Stimulated activated CD8-positive, alpha-beta memory T cell treated with anti-CD3 and anti-CD28 coated beads, Interleukin-4, amount 100 ng/mL, for 24 hours (primary cell): ENCODE measurements at places on chromosomes 1 and 21.

GRCh38 chr1:182122913-182123260 lies 61.4 kb upstream of the ZNF648 start:
- DNase-seq: no peak

GRCh38 chr21:41207401-41208375 lies 39.7 kb downstream of the BACE2 start:
- no peak for DNase-seq

DNA sequence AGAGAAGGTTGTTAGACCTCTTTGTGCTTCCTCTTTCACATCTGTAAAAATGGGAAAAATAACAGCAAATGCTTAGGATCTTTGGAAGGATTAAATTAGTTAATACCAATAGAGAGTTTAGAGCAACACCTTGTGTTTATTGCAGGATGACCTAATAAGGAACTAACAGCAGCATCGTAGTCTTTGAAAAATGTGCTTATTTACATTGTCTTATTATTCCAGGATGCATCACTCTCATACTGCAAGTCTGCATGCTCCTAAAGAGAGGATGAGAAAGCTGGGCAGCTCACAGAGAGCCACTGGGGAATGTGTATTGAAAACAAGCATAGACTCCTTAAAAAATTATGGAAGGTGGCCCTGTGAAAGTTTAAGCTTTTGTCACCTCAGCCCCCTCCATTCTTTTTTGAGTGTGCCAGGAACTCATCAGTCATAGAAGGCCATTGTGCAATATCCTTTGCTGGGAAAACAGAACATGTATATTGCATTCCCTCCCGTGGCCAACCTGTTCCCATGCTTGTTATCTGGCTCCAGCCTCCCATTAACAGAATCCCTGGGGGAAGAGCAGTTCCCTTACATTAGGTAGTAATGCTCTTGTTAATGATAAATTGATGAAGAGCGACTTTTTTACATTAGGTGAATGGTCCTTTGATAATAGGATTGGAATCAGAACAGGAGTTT lies 180.7 kb downstream of the ZNF326 start:
- no peak for DNase-seq

DNA sequence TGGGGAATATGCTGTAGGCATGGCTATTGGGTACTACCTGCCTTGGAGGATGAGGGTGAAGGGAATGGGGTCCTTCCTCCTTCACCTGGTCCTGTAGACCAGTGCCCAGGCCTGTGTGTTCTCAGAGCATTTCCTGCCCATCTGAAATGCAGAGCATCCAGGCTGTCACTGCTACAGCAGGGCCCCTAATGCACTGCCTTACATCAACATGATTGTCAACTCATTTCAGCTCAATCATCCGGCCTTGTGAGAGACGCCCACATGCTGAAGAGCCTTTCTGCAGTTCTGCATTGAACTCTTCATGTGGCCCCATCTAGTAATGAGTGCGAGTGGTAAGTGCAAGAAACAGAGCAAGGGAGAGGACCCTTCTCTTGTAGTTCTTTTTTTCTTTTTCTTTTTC lies 39.8 kb upstream of the SRP9 start:
- DNase-seq: no peak

DNA sequence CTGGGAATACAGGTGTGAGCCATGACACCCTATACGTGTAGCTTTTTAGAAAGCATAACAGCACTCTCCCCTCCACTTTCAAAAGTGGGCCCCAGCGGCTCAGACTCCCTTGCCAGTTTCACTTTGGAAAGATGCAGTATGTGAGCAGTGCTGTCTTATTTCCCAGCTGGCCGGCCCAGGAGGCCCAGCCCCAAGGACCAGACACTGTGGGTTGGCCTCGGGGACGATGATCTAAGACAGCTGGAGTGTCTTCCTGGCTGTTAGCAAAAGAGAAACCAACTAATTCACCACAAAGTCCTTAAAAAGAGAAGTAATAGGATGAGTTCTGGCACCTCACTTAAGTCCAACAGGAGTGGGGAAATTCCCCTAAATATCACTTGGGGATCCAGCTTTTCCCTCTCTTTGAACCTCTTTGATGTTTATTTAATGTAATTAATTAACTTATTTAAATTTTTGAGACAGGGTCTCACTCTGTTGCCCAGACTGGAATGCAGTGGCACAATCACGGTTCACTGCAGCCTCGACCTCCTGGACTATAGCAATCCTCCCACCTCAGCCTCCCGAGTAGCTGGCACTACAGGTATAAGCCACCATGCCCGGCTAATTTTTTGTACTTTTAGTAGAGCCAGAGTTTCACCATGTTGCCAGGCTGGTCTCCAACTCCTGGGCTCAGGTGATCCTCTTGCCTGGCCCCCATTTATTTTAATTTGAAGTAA lies 17.6 kb upstream of the CLIC4 start:
- DNase-seq: no peak

GRCh38 chr1:47924270-47925048 lies 72.7 kb downstream of the TRABD2B start:
- DNase-seq: no peak

DNA sequence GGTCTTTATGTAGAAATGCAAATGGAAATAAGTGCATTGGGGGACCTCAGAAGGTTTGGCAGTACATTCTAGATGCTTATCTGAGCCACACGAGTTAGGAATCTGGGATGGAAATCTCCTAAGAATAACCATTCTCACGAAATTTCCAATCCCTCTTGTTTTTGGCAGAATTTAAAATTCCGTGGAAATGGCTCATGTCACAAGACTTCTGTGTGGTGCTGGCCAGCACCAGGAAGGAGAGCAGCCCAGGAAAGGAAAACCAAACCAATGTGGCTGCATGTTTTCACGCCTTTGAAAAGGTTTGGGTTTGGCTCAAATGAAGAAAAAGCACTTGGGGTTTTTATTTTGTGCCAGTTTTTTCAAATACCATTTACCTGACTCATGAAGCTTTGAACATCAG lies 80.1 kb upstream of the KCNK2 start:
- no peak for DNase-seq

DNA sequence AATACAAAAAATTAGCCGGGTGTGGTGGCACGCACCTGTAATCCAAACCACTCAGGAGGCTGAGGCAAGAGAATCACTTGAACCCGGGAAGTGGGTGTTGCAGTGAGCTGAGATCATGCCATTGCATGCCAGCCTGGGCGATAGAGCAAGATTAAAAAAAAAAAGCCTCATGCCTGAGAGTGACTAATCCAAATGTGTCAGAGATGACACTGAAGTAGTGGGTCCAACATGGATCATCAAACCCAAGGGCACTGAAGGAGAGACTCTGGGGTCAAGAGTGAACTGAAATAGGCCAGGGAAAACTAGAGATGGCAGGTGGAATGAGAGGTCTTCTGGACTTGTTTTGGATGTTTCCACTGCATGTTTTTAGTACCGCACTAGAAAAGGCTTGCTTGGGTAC lies 10.2 kb upstream of the CACHD1 start:
- DNase-seq: no peak

GRCh38 chr1:23169727-23170335 lies 1.2 kb upstream of the LUZP1 start:
- no peak for DNase-seq
